ENCODE measurements at places on chromosomes 7 and 10.

- no peak for DNase-seq
These were observed 53.0 kb upstream of the PPP1R17 start for GRCh38 chr7:31633894-31634494.

- DNase-seq, result no peak
These were observed 615.6 kb downstream of the KCNMA1 start for GRCh38 chr10:77021966-77022490.

GRCh38 chr10:127033216-127034033 lies 128.2 kb downstream of the DOCK1 start:
- no peak for DNase-seq

DNA sequence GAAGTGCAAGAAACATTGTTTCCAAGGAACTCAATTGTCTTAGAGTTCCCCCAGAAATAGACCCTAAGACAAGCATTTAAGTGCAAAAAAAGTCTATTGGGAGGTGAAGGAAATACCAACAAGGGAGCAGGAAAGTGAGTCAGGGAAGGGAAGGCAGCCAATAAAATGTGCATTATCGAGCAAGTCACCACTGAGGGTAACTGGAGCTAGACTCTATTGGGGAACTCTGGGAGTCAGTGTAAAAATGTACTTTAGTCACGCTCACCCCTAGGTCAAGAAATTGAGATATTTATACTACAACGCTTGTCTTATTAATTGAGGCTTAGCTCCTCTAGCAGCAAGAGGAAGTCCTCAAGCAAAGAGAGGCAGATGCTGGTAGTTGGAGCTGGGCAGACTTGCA lies 137.7 kb downstream of the RTKN2 start:
- no peak for DNase-seq

GRCh38 chr10:125120053-125120710 lies 40.2 kb downstream of the CTBP2 start:
- DNase-seq, result no peak

- no peak for DNase-seq
These were observed 89.6 kb downstream of the VTI1A start for GRCh38 chr10:112536663-112537062.

DNA sequence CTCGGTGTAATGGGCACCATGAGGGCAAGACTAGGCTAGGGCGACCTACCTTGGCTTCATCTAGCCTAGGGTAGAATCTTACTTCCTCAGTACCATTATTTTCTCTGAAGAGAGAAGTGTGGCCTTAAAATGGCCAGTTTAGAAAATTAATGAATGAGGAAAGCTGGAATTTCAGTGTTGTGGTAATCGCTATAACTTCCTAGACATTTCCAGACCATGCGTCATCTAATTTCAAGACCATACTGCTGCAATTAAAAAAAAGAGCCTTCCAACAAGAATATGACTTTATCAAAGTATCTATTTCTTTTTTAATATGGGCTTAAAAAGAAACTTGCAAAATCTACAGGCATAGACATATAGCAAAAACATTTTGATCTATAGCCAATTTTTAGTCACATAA lies 68.5 kb downstream of the CPVL start:
- DNase-seq, result no peak

- DNase-seq, result no peak
These were observed 99.6 kb upstream of the BTBD16 start for GRCh38 chr10:122171302-122172075.

DNA sequence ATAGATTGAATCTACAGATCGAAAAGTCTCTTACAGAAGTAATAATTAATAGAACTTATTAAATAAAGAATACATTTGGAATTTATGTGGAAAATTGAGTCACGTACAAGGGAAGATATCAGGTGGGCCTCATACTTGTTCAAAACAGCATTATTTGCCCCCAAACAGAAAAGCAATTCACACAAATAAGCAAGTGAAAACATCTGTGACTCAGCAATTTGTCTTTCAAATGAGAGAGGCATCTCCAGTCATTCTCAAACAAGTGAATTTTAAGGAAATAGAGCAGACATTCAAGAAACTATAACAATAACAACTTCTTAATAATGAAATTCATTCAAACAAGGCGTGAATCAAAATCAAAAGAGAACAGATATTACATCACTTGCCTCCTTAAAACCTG lies 50.1 kb downstream of the SEMA3A start:
- no peak for DNase-seq

- no peak for DNase-seq
These were observed 124.9 kb downstream of the DLG5 start for GRCh38 chr10:77801474-77802161.

DNA sequence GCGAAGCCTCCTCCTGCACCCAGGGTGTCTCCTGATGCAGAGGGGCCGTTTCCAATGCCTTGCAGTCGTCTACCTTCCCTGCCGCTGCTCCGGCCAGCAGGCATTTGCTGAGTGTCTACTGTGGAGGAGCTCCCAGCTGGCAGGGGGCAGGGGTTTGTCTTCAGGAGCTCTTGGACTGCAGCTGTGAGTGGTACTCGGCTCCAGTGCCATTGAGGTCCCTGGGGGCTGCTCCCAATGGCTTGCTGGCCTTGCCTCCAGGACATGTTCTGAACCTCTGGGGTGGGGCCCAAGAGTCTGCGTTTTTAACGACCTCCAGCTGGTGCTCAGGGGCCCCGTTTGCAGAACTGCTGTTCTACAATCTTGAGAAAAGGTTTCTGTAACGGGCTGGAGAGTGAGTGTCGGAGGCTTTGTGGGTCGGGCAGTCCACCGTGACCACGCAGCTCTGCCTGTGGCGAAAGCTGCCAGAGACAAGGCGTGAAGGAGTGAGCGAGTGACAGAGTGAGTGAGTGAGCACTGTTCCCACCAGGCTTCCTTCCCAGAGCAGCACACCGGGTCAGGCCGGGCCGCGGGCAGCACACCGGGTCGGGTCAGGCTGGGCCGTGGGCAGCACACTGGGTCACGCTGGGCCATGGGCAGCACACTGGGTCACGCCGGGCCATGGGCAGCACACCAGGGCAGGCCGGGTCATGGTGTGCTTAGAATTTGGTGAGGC lies 520.2 kb downstream of the PTPRN2 start:
- no peak for DNase-seq

DNA sequence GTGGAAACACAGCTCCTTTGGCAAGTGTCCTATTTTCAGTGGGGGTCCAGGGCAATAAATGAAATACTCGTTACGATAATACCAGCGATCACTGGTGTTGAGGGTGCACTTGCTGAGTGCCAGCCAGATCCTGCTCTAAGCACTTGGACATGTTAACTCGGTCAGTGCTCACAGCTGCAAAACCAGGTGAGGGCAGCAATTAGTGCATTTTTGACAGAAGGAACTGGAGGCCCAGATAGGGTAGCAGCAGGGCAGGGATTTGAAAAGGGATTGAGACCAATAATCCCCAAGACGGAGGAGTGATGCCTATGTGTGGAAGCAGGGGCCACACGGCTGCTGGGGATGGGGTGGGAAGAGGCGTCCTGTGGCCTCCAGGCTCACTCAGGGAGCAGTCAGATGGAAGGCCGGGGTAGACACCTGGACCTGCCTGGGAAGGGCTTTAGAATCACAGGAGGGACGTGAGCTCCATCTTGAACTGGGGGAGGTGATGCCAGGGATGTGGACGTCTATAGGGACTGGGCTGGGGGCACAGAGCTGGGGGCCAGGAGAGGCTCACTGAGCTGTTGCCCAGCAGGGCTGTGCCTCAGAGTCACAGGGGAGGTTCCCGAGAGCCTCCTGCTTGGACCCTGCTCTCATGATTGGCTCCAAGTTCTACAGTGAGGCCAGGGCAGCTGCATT lies 14.3 kb downstream of the PTPRE start:
- DNase-seq, result no peak

DNA sequence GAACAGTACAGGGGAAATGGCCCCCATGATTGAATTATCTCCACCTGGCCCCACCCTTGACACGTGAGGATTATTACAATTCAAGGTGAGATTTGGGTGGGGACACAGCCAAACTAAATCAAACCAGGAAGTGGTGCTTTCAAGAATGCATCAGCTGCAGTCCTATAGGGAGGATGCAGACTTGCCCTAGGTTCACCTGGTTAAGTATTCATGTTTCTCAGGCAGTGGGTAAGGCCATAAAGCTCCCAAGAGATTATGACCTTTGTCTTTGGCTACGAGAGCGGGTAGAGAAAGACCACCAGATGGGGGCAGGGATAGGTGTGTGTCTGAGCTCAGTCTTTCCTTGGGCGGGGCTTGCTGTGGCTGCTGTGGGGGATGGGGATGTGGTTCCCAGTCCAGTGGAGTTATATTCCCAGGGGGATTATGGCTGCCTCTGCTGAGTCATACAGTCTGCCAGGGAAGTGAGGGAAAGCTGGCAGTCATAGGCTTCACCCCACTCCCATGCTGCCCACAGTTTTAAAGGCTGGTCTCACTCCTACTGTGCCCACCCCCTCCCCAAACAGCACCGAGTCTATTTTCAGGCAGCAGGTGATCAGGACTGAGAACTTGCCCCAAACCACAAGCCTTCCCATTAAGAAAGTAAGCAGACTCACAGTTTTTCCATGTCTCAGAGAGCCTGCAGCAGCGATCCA lies 8.4 kb upstream of the R3HCC1L start:
- DNase-seq, result no peak

DNA sequence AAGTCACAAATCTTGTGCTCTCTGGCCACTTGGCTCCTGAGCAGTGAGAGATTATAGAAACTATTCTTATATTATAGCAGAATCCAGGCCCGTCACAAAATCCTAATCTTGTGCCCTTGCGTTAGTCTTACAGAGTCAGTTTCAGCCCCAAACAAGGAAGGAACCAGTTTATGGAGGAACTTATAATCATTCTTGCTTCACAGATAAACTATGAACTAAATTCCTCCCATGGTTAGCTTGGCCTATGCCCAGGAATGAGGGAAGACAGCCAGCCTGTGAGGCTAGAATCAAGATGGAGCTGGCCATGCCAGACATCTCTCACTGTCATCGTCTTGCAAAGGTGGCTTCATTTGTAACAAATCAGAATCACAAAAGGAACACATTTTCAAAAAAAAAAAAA lies 199.7 kb upstream of the PITRM1 start:
- DNase-seq, result no peak

DNA sequence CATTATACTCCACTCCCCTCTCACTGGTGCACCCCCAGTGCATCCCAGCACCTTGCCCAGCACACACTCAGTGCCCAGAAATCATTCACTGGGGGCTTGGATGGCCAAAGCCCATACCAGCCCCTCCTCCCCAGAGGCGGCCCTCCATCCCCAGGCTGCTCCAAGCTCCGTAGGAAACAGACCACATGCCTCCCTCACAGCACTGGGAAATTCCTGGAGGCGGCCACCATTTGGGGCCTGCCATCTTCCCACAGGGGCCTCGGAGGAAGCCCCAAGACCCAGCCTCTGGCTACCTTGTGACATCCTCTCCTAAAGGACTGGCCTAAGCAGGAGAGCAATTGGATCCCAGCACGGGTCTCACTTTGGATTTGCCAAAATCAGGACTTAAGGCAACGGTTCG lies 49.7 kb downstream of the FOXL3 start:
- DNase-seq, result no peak

- DNase-seq, result no peak
These were observed 101.4 kb upstream of the FAM133B start for GRCh38 chr7:92691578-92691977.

- no peak for DNase-seq
These were observed 107.3 kb downstream of the CELF2 start for GRCh38 chr10:11125004-11125403.

DNA sequence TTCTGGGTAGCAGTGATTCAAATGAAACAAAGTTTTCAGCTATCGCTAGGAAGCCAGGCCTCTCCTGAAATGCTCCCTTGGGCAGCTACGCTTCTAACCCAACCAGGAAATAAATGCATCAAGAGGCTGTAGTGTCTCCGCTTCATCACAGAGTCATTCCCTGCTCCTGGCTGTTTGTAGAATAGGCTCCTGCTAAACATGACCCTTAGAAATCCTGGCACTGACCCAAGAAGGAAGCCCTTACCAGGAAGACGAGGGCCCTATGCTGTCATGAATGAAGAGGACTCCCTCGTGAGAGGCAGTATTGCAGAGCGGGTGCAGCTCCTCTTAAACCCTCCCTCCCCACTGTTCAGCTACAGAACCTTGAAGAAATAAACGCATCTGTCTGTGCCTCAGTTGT lies 48.3 kb downstream of the NOD1 start:
- DNase-seq, result no peak

DNA sequence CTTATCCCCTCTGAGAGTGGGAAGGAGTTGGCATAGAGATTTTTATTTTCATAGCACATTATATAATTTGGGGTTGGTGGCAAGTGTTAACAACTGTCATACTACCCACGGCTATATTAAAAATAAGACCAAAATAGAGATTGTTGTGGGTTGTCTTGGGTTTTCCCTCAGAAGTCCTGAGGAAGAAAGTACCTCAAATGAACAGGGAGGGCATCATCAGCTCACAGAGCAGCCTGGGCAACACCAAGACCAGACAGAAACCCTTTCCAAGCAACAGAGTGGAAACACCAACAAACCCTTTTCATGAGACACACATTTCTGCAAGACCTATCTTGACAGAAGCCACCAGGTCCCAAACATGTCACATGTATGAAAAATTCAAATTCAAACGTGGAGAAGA lies 121.2 kb downstream of the GLI3 start:
- no peak for DNase-seq

DNA sequence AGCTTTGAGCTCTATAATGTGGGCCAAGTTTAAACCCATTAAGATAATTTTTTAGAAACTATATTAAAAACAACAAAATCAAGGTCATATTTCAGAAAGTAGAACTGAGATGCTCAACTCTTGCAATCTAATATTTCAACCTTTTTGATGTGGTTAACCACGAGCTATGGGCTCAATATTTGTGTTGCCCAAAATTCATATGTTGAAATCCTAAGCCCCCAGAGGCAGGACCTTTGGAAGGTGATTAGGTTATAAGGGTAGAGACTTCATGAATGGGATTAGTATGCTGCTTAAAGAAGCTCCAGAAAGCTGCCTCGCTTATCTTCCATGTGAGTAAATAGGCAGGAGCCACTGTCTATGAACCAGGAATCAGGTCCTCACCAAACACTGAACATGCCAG lies 284.4 kb downstream of the CRPPA start:
- no peak for DNase-seq

- DNase-seq, result no peak
These were observed 158.3 kb downstream of the TCF7L2 start for GRCh38 chr10:113108194-113108835.

DNA sequence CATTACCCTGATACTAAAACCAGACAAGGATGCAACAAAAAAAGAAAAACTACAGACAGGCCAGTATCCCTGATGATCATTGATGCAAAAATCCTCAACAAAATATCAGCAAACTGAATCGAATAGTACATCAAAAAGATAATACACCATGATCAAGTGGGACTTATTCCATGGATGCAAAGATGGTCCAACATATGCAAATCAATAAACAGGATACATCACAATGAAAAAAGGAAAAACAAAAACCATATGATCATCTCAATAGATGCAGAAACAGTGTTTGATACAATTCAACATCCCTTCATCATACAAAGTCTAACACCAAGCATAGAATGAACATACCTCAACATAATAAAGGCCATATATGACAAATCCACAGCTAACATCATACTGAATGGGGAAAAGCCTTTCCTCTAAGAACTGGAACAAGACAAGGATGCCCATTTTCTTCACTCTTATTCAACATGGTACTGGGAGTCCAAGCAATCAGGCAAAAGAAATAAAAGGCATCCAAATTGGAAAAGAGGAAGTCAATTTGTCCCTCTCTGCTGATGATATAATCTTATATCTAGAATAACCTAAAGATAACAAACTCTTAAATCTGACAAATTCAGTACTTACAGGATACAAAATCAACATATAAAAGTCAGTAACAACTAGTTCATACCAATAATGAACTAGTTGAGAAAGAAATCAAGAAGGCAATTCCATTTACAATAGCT lies 48.8 kb upstream of the ASAH2 start:
- DNase-seq, result no peak

Measured in activated naive CD4-positive, alpha-beta T cell (primary cell).